ENCODE measurements at places on chromosomes 5 and 9. TPM values are rescaled to one million over a fixed set of nuclear protein-coding genes. Genes with fewer than 3 reads are reported as not detected.

Gene RPS23
- 3,689 TPM for total RNA-seq

Gene LCN15
- not detected for total RNA-seq

DNA sequence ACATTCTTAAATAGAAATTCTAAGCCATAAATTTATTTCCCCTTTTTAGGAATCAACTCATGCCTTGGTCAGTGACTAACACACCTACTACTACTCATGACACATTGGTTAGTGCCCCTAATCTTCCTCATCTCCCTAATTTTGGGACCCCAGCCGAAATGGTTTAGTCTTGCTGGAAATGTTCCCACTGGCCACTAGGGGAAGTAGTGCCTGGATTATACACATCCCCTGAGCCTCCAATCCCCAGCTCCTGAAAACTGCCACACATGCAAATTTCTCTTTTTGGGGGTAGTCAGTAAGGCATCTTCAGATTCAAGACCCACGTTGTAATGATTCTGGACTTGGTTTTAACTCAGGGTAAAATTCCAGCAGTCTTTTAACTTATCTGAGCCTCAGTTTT, 79.8 kb downstream of the HSD17B3 start:
- no peak for DNase-seq

GRCh38 chr5:93658044-93658443, 75.0 kb downstream of the NR2F1 start:
- no peak for DNase-seq

Gene FAM221B
- total RNA-seq, result not detected

DNA sequence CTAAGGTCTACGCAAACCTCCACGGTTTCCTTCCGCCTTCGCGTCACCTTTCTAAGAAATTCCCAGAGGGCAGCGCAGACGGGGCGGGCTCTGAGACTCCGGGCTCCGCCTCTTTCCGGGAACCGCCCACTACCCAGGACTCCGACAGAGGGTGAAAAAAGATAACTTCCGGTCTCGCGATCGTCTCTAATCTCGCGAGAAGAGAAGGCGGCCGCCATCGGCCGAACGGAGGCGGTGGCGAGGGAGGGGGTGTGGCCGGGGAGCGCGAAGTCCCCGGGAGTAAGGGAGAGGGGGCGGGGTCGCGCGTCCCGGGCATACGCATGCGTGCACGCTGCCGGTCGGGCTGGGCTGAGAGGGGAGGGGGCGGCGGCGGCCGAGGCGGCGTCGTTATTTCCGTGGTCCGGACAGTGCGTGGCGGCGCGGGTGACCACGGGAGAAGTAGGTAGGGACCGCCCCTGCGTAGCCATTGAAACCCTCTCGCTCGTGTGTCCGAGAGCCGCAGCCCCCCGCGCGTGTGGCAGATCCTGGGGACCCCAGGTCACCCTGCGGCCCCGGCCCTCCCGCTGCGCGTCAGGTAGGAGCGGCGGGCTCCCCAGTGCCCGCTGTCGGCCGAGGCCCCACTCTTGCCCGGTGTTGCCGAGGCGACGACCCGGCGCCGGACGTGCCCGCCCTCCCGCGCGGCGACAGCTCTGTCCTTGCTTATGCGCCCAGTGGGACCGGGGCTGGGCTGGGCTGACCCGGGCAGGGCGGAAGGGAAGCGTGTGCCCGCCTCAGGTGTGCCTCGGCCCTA, at the start of gene NAA35:
TSS of gene NAA35 (plus strand) at position 315 of the 790 bp plus-strand sequence. CDS start 1,014 bp downstream, outside the sequence.
- peak; percentile 93 for DNase-seq

DNA sequence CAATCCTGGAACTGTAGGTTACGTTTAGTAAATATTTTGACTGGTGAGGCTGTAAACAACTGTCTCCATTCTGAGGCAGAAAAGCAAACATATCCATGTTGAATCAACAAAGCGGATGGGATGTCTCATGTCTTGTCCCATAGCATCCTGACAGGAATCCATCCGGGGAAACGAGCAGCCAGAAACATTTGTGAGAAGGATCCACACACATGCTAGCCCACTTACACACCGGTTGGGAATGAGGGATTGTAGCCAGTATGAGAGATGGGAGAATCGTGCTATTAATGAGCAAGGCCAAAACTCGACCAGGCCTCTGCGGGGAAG, 117.5 kb downstream of the FSTL4 start:
- no peak for DNase-seq

Gene AJM1
- total RNA-seq, result 0.66 TPM

GRCh38 chr5:68683632-68684036, 410.2 kb upstream of the SLC30A5 start:
- DNase-seq, result no peak

Gene PHF24
- total RNA-seq, result not detected

Gene CTNNAL1
- 140 TPM for total RNA-seq

Gene PCDHB3
- 0.35 TPM for total RNA-seq

Gene EDIL3
- 8.6 TPM for total RNA-seq

GRCh38 chr5:77518304-77518703, 26.2 kb upstream of the WDR41 start:
- no peak for DNase-seq

Gene NMUR2
- not detected for total RNA-seq

DNA sequence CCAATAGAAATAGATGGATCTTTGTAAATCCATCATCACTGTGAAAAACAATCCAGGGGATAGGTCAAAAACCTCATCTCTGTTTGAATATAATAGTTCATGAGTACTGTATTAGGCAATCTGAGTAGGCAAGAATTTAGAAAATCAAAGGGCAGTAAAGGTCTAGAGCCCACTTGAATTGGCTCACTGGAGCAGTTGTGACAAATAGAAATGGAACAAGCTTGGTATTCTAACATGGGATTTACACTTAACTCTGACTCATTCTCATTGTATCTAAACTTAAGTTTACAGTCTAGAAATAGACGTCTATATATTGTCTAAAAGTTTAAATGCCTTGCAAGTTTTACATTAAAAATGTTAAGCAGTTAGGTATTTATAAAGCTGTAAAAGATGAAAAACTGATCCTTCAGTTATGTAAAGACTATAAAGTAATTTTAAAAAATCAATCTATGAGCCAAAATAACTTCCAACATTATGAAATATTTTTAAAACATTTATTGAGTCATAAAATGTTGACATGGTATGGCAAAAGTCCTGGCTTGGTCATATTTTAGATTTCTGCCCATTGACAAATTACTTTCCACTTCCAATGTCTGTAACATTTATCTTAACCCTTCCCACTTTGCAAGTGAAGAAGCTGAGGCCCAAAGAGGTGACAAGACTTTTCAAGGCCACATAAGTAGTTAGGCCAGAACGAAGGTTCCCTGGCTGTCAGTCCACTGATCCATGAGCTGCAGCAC, 203.7 kb upstream of the NREP start:
- no peak for DNase-seq

DNA sequence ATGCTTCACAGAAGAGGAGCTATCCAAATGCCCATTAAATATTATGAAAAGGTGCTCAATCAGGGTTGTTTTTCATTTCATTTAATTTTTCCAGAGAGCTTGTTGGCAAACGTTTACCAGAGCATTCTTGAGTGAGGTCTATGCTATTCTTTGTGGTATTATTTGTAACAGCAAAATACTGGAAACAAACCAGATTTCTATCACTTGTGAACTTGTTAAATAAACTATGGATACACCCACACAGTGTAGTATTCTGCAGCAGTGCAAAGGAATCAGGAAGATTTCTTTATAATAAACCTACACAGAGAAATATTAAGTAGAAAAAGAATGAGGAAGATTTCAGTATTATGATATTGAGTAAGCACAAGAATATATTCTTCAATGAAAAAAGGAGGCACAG, 15.0 kb upstream of the SLC1A1 start:
- DNase-seq, result no peak

Gene PCDHGB5
- 8.7 TPM for total RNA-seq

DNA sequence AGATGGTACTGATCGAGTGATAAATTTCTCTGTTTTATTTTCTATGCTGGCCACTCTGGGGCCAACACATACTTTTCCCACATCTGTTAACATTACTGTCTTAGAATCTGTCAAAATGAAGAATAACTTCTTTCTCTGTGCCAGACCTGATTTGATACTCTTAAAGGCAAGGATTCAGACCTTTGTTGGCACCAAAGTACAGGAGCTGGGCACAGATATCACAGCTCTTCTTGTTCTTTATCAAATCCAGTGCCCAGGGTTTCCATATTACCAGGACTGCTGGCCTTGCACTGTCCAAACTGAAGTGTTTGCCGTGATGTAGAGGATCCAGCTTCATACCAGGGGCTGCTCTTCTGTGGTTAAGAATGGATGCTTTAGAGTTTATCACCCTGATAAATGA, 20.9 kb downstream of the ZNF474 start:
- no peak for DNase-seq

GRCh38 chr5:125408448-125409233, 662.2 kb upstream of the ZNF608 start:
- DNase-seq, result no peak

Gene LECT2
- not detected for total RNA-seq

Gene NXNL2
- not detected for total RNA-seq

- DNase-seq, result peak; percentile 78
Observed at GRCh38 chr9:77712533-77713130, 64.5 kb upstream of the GNA14 start.

DNA sequence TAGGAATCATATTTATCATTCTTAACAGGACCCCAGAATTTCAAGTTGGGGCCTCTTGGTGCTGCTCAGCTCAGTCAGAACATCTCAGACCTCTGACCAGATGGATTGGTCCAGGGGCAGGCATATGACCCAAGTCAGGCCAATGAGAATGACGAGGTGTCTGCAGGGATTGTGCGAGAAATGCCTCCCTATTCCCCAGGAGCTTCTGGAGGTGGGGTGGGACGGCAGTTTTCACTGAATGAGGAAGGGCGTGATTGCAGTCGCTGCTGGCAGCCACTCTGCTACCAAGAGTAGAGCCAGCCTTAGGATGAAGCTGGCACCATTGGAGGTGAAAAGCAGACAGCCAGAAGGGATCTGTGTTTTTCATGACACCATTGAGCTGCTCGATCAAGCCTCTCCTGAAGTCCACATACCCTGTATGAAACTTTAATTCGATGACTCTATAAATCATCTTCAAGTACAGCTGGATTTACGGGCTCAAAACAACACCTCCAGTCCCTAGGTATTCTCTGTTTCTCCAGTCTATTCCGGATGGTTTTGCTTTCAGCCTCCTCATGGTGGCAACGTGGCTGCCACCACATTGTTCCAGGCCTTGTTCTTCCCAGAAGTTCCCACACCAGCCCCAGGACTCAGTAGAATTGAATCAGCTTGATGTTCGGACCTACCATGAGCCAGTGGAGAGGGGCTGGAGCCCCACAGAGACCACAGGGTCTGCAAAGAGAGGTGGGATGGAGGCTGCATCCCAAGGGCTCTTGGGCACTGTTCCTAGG, 70.2 kb upstream of the ADAMTS2 start:
- DNase-seq, result no peak

Gene TGFBI
- total RNA-seq, result 16.9 TPM

DNA sequence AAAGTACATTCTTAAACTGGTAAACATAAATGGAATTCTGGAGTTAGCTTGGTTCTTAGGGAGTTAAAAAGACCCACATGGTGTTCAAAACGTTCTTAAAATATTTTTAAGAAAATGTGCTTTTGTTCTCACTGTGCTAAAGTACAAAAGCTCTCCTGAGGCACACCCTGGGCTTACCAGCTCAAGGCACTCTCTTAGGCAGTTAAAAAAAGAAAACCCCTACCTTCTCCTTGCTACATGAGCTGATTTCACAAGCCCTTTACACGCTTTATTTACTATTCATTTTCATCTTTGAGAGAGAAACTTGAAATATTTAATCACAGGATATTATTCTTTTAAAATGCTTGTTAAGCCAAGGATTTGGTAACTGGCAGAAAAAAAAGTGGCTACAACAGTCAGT, 723.3 kb upstream of the GRAMD2B start:
- no peak for DNase-seq

GRCh38 chr9:136172412-136173079, 32.4 kb downstream of the LHX3 start:
- no peak for DNase-seq

Gene GDNF
- not detected for total RNA-seq

GRCh38 chr5:59893429-59894227, at the start of gene PDE4D:
TSS of gene PDE4D (minus strand) at chr5:59893726.
- no peak for DNase-seq

DNA sequence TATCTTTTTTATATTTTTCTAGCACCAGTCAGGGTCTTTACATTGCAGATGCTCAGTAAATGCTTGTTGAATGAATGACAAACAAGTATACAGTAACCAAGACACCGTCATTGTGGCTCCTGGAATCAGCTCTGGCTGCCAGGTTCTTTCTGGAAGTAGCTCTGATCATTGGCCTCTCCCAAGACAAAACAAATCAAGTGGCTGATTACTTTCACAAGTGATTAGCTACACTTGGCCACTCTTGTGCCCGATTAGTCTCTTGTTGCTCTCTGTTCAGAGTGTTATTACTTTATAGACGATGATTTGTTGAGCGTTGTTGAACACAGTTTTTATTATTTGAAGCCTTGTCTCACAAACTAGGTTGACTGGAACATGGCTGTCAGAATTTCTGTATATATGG, 119.6 kb upstream of the TLX3 start:
- no peak for DNase-seq

Gene KIF12
- total RNA-seq, result 0.53 TPM

GRCh38 chr5:172668594-172669071, 27.6 kb downstream of the NEURL1B start:
- DNase-seq, result no peak

- no peak for DNase-seq
Observed at GRCh38 chr5:127612441-127613141, 36.3 kb upstream of the CTXN3 start.

DNA sequence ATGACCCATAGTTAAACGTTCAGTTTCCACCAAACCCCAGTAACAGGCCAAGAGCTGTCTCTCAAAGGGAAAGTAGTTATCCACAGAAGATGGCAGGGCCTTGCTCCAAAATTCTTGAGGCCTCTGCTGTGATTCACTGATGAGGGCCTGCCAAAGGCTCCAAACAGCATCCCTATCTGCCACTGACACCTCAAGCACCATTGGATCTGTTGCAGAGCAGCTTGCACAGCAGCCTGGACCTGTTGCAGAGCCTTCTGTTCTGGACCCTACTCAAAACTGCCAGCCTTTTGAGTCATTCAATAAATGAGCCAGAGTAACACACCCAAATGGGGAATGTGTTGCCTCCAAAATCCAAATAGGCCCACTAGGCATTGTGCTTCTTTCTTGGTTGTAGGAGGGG, 741.5 kb upstream of the RGMB start:
- no peak for DNase-seq

DNA sequence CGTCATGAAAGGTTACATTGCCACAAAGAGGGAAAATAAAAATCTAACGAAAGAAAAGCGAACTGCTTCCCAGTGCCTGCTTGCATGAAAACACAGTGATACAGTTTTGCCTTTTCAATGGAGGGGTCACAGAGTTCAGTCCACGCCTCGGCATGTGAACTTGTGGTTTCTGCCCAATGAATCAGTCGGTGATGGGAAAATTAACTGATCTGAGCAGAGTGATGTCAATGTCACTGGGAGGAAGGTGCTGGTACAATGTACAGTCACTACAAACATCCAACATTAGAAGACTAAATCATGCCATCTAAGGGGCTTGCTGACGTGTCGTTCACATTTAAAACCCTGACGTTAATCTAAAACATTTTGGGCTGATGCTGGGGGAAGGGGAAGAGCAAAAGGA, 151.8 kb upstream of the MSX2 start:
- DNase-seq, result no peak

- no peak for DNase-seq
Observed at GRCh38 chr9:69937360-69937759, 106.3 kb upstream of the MAMDC2 start.
